Small intestine (tissue), 16 donors: ENCODE measurements at places on chromosomes 2 and 18.
A peak's percentile ranks its signal among the peaks of the same experiment; 100 is the strongest.

- no peak for DNase-seq
Measured at GRCh38 chr18:48152549-48152948, 222.1 kb upstream of the SMAD2 start.

- peak; percentile 20 for DNase-seq
Measured at GRCh38 chr2:182868054-182868796, 1.8 kb upstream of the FRZB start.

DNA sequence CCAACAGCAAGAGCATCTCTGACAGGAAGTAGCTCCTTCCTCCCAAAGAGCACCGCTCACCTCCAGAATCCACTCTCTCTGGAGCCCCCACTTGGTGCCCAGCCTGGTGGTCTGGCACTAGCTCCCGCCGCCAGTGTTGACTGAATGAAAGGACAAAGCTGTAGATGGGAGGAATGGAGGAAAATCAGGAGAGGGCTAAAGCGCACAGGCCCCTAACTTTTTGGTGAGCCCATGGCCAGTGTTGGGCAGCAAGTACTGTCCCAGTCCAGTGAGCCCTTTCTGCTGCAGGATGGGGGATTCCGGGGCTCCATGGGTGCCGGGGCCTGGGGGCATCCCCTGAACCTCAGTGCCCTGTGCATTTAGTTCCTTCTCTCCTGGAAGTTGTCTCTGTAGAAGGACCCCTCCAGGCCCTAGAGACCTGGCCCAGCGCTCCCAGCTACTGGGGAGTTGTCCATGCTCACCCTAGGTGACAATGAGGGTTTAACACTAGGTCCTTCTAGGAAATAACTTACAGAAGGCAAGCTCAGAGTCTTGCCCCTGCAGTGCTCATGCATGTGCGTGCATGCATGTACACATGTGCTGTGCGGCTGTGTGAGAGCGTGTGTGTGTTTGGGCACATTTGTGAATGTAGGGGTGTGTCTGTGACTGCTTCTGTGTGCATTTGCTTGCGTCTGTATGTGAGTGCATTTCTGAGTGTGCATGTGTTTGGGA, 33.6 kb downstream of the GLI2 start:
- no peak for DNase-seq

- DNase-seq, result no peak
Measured at GRCh38 chr2:241490825-241491506, 17.4 kb downstream of the STK25 start.

- no peak for DNase-seq
Measured at GRCh38 chr2:39990335-39990900, 211.4 kb upstream of the THUMPD2 start.

- no peak for DNase-seq
Measured at GRCh38 chr2:156448766-156449165, 12.6 kb downstream of the GPD2 start.

GRCh38 chr2:100184055-100184737, 41.8 kb upstream of the AFF3 start:
- no peak for DNase-seq

GRCh38 chr2:194495046-194495445, 1162.0 kb upstream of the SLC39A10 start:
- DNase-seq, result no peak

GRCh38 chr2:15579641-15580040, 12.0 kb upstream of the DDX1 start:
- no peak for DNase-seq

GRCh38 chr2:120904830-120905234, 169.2 kb downstream of the GLI2 start:
- DNase-seq, result no peak

- no peak for DNase-seq
Measured at GRCh38 chr2:85110991-85111560, 22.1 kb upstream of the TCF7L1 start.

DNA sequence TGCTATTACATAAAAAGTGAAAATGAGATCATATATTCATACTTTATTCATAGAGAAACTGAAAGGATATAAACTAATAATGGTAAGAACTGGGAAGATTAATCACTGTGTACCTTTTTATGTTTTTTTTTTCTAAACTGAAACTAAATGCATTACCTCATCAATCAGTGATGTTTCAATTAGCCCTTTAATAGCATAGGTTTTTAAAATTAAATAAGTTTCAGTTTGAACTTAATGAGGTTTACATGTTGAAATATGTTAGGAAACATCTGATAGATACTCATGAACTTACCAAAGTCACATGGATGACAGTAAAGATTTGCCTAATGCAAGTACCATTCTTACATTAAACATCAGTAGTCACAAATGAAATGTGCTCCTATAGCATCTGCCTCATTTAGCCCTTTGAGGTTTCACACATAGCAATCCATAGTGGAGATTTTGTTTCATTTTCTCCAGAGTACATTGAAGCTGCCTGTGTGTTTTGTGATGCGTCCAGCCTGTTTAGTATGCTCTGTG, 8.9 kb downstream of the MAPRE2 start:
- DNase-seq, result no peak

GRCh38 chr18:22609642-22610041, 191.9 kb upstream of the CTAGE1 start:
- DNase-seq, result peak; percentile 11

GRCh38 chr2:39408351-39409136, 28.5 kb downstream of the MAP4K3 start:
- no peak for DNase-seq

GRCh38 chr2:96787411-96787810, 26.7 kb downstream of the CNNM4 start:
- DNase-seq, result no peak

DNA sequence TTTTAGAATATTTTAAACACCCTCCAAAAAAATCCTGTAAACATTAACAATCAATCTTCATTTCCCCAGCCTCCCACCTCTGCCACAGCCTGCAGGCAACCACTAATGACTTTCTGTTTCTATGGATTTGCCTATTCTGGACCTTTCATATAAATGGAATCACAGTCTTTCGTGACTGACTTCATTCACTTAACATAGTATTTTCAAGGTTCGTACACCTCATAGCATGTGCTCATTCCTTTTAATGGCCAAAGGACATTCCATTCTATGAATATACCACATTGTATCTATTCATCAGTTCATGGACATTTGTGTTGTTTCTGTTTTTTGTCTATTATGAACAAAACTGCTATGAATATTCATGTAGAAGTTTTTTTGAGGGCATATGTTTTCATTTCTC, 48.5 kb downstream of the NAT8 start:
- no peak for DNase-seq

DNA sequence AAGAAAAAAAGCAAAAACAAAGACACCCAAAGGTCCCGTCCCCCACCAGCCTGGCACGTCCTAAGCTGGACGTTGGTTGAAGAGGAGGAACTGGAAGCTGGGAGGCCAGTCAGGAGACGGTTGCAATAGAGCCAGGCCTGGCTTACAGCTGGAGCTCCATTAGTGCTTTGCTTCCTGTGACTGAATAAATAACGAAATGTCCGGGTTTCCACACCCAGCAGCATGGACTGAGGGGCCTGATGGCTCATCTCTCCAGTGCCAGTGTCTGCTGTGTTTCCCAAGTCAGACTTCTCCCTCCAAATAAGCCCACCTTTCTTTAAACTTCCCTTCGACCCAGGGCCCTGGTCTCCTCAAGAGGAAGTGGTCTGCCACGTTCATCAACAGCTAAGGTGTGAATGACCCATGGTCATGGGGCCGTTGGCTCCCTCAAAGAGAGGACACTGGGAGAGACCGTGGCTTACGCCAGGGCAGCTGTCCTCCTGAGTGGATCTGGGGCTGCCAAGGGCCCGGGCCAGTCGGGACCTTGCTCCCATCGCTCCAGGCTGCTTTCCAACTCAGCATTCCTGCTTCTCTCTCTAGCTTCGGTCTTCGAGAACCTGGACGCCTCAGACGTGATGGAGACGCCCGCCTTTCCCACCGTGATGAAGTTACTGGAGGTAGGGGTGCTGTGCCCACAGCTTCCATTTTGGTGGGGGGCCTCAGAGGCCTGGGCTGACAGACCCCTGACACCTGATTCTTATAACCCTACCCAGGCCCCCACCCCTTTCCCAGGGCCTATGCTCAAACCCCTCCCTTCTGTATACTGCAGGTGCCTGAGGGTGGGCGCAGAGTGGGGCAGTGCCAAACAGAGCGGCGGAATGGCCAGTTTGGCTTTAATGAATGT, 44.9 kb downstream of the MYO7B start:
- no peak for DNase-seq

DNA sequence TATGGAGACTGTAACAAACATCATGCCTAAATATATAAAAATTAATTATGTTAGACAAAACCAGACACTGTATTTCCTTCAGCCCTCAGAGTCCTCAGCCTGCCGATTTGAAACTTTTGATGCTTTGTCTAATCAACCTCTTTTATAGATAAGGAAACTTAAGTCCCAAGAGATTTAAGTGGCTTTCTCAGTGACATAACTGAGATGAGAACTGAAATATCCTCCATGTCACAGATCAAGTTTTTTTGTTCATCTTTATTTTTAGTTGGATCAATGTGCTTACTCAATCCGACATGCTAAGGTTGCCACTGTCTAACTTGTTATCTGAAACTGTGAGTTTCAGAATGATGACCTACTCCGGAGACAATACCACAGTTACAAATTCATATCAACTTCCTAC, 72.3 kb downstream of the BARD1 start:
- no peak for DNase-seq

- DNase-seq, result no peak
Measured at GRCh38 chr2:96594282-96594681, 43.8 kb downstream of the KANSL3 start.

- no peak for DNase-seq
Measured at GRCh38 chr2:215826838-215827441, 186.4 kb downstream of the MREG start.

DNA sequence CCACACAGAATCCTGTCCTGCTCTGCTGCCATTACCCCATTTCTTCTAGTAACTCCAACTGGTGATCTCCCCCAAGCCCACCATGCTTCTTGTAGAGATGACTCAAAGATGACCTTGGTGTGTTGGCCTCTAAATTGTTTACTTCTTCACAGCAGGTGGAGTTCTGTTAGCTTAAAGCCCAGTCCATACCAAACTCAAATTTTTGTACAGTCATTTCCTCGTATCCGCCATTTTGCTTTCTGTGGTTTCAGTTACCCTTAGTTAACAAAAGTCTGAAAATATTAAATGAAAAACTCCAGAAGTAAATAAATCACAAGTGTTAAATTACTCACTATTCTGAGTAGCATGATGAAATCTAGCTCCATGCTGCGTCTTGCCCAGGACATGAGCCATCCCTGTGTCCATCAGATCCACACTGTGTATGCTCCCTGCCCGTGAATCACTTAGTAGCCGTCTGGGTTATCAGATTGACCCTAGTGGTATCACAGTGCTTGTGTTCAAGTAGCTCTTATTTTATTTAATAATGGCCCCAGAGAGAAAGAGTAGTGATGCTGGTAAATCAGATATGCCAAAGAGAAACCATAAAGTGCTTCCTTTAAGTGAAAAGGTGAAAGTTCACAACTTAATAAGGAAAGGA, 133.3 kb upstream of the NOL4 start:
- no peak for DNase-seq

DNA sequence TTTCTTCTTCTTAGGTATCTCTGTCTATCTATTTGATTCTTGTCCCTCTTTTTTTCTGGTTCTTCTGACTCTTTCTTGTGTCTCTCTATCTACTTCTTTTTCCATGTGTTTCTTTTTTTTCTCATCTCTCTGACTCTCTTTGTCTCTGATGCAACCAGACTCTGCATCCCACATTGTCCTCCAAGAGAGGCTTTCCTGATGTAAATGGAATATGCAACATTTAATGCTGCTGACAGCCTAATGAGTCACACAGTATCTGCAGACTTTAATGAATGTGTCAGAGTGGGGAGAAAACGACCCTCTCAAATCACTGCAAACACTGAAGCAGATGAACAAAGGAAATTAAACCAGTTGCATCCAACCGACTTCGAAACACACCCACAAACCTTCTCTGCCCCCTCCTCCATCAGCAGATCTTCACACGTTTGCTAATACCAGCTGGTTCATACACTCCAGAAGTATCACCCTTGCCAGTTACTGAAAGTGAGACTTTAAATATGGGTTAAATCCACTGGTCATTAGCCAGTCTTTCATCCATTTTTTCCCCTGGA, 351.5 kb downstream of the TXNL1 start:
- DNase-seq, result no peak

GRCh38 chr2:182622231-182622630, 93.8 kb upstream of the DNAJC10 start:
- DNase-seq, result no peak

- DNase-seq, result peak; percentile 11
Measured at GRCh38 chr18:13434854-13435253, 216.3 kb downstream of the LDLRAD4 start.

- DNase-seq, result no peak
Measured at GRCh38 chr2:15896859-15897258, 43.5 kb upstream of the MYCN start.

- DNase-seq, result peak; percentile 94
Measured at GRCh38 chr18:57051657-57052044, 95.2 kb upstream of the BOD1L2 start.

DNA sequence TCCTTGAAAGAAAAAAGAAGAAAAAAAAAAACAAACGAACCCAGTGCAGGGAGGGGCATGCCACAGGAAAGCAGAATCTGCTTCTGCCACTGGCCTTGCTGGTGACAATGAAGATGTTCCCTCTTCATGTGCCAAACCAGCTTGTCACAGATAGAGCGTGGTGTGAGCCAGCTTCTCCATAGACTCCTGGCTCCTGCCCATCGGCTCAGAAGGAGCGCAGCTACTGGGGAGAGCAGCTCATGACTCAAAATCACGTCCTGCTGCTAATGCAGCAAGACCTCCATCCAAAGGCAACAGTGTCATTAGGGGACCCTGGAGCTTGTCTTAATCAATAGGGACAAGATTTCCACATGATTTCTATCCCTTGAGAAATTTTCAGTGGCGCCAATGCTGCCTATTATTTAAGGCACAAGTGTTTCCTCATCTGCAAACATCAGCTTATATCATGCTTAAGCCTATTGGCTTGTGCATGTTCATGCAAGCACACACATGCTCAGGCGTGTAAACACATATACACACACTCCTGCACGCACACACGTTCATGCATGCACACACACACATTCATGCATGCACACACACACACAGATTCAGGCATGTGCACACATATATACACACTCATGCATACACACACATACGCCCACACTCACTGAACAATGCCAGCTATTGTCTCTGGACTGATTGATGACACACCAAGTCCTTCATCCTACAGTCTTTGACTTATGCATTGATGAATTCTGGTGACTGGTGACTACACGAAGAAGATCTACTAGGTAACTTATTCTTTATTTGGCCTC, 682.0 kb upstream of the ID2 start:
- no peak for DNase-seq

DNA sequence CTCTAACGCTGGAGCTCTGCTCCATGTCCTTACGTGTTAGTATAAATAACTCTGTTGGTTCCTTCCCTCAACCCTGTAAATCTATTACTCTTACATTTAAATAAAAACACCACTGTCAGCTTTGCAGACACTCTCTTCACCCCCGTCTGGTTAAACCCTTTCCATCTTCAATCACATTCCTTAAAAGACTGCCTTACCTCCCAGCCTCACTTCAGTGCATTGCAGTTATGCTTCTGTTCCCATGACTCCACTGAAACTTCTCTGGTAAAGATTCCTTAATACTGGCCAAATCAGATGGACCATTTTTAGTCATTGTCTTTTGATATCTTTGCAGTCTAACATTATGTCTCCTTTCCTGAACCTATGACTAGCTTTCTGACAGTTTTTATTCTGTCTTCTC, 61.7 kb downstream of the EML4 start:
- DNase-seq, result no peak
